Stimulated activated naive CD8-positive, alpha-beta T cell treated with anti-CD3 and anti-CD28 coated beads, Interleukin-15, amount 100 ng/mL, for 72 hours (primary cell): ENCODE measurements at places on chromosomes 13 and 19.
A peak's percentile ranks its signal among the peaks of the same experiment; 100 is the strongest.

DNA sequence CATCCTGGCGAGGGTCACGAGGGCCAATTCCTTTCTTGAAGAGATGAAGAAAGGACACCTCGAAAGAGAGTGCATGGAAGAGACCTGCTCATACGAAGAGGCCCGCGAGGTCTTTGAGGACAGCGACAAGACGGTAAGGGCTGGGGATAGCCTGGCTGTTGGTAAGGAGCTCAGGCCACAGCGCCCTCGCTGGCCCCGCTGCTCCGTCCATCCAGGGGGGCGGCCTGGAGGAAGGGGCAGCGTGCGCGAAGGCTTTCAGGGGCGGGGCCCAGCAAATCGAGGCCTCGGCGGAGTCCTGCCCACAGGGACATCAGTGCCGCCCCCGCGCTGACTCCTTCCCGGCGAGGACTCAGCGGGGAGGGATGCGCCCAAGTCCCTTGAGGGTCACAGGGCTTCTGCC lies 6.9 kb downstream of the F10 start:
- no peak for DNase-seq

DNA sequence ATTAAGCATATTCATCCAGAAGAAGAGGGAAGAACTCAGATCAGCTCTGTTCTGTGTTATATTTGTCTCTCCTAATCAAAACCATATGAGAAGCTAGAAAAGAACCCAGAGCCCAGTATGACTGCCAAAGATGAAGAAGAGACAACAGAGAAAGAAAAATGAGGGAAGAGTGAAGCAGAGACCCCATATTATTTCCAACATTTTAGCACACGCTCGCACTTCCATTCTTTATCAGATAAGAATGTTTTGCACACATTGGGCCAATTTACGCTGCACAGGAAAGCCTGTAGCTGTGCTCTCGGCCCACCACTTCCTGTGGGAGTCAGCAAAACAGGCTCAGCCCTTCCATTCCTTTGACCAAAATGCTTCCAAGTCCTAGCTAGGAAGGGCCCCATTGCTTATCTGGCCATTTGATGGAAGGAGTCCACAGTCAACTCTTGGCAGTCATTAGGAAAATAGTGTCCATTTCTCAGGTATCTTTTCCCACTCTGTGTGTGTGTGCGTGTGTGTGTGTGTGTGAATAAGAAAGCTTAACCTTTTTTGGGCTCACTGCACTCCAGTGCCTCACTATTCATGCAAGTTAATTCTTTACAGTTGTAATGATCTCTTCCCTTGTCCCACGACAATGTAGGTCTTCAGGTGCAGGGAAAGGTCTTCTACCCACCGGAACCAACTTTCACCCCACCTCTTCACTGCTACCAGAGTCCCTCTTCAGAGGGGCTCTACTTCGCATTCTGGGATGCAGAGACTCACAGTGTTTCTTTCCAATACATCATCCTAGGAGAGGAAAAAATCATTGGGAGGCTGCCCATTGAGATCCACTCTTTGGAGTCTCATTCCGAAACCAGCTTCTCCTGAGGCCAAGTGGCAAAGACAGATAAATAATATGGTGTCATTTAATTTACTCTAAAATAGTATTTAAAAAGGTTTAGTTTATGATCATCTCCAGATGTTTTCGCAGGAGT lies 237.5 kb downstream of the COG6 start:
- peak; percentile 14 for DNase-seq

- DNase-seq = no peak
These were observed 42.2 kb downstream of the IFT88 start for GRCh38 chr13:20609145-20609544.

DNA sequence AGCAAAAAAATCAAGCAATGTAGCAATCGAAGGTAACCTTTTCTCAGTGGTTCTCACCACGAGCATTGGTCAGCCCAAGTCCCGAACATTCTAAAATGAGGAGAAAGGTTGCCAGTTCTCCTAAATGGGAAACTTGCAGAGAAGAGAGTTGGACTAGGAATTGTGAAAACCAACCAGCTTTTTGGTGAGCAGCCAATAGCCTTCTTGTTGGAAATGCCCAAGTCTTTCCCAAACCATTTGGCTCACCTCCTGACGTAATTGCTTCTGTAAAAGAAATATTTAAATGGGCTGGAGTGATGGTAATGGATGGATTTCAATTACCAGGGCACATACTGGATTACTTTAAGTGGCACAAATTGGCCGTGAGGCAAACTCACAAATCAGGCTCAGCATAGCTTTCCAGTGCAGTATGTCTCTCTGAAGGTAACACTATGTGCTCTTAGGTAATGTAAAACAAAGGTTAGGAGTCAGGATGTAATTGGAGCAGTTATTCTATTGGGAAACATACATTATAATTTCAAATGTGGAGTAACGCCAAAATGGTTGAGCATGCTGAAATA lies 423.2 kb downstream of the KLF5 start:
- no peak for DNase-seq
